Fibroblast of lung (primary cell): ENCODE measurements at places on chromosomes 6 and 20. TPM values are rescaled to one million over a fixed set of nuclear protein-coding genes. Genes with fewer than 3 reads are reported as not detected.

DNA sequence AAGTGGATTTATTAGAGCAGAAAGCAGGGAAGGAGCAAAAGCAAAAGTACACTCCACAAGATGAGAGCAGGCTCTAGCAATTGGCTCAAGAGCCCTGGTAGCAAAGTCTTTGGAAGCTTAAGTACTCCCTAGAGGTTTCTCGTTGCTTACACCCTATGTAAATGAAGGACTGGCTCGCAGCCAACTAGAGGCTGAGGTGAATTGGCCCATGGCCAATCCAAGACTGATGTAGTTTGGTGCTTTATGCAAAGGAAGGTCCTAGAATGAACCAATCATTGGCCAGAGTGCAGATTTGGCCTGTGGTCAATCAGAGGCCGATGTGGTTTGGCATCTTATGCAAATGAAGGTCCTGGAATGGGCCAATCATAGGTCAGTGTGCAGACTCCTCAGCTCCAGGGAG is 191.3 kb upstream of the ARID1B start:
- no peaks in the 10 kb centered on the region for H3K4me1 ChIP-seq
- no peak overlapping the region for H3K27ac ChIP-seq
- DNase-seq: peak; percentile 29
- no peaks in the 10 kb centered on the region for H3K27me3 ChIP-seq
- H3K36me3 ChIP-seq: no peaks in the 10 kb centered on the region

DNA sequence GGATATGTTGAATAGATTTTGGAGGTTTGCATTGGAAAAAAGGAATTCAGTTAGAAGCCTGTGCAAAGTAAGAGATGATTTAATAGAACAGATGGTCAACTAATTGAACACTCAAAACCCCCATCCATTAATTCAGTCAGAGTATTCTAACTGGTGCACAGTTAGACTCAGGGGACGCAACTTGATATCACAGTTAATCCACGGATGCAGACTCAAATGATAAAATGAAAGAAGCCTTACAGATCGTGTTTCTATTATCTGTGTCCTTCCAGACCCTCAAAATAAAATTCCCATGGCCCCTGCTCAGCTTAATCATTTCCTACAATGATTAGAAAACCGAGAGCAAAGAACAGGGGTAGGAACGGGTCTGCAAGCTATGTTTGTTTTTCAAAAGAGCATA is 45.4 kb upstream of the DTNBP1 start:
- no peak for DNase-seq
- H3K4me1 ChIP-seq: no peaks in the 10 kb centered on the region
- H3K27me3 ChIP-seq: no peaks in the 10 kb centered on the region
- H3K4me3 ChIP-seq: no peak overlapping the region
- H3K27ac ChIP-seq: no peak overlapping the region

DNA sequence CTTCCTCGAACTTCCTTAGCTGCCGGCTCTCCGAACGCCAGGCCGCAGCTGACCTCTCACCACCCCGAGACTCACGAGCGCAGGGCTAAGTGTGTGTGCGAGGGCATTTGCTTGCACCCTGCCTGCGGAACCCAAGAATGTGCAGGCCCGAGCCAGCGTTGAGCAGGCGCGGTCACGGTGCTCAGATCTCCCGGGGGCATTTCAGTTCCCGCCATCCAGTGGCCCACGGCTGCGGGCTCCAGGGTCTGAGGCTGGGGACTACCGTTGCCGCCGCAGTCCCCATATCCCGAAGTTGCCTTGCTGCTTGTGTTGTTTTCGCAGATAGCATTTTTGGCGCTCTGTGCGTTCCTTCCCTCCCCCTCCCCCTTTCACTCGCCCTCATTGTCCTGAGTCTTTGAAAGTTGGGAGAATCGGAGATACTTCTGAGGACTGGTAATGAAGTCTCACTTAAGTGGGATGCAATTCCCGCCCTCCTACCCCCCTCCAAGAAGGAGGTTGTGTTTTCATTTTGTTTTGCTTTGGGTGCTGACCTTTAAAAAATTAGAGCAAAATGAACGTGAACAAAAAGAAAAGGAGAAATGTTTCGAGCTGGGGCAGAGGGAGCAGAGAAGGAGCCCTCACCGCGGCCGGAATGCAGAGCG is 1.7 kb downstream of the NR2E1 start:
- peaks cover 94% of the 10 kb centered on the region for H3K27me3 ChIP-seq
- H3K4me1 ChIP-seq: no peaks in the 10 kb centered on the region
- H3K27ac ChIP-seq: no peak overlapping the region
- H3K4me3 ChIP-seq: no peak overlapping the region

GRCh38 chr20:57667924-57668782 is 41.7 kb downstream of the PMEPA1 start:
- H3K27ac ChIP-seq: no peak overlapping the region
- no peak for DNase-seq
- H3K27me3 ChIP-seq: no peaks in the 10 kb centered on the region
- no peaks in the 10 kb centered on the region for H3K4me1 ChIP-seq
- H3K36me3 ChIP-seq: no peaks in the 10 kb centered on the region

Gene RSPH9
- total RNA-seq: 1.5 and 1.7 TPM in 2 replicates

Gene ARMH2
- not detected in 2 replicates for total RNA-seq

Gene FRK
- 0.33 and 0.77 TPM in 2 replicates for total RNA-seq

DNA sequence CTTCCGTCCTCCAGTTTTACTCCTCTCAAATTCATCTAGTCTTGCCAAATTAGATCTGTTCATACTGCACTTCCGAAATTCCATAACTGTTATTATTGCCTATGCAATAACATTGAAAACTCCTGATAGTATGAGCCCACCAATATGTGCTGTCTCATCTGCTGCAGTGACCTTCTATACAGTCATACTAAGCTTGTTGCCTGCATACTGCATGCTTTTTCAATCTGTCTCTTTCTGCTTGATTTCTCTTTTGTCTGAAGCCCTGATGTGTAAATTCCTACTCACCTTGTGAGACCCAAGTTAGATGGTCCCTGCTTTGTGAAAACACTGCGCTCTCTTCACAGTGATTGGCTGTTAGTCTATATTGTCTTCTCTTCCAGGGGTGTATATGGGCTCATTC is 1.1 kb downstream of the TBP start:
- peak overlapping the region; percentile 97 for H3K27ac ChIP-seq
- H3K36me3 ChIP-seq: no peaks in the 10 kb centered on the region
- H3K4me1 ChIP-seq: peaks cover 5% of the 10 kb centered on the region
- no peaks in the 10 kb centered on the region for H3K27me3 ChIP-seq
- no peak for DNase-seq
- H3K4me3 ChIP-seq: peak overlapping the region; percentile 91

Gene DUSP15
- total RNA-seq: not detected in 2 replicates

DNA sequence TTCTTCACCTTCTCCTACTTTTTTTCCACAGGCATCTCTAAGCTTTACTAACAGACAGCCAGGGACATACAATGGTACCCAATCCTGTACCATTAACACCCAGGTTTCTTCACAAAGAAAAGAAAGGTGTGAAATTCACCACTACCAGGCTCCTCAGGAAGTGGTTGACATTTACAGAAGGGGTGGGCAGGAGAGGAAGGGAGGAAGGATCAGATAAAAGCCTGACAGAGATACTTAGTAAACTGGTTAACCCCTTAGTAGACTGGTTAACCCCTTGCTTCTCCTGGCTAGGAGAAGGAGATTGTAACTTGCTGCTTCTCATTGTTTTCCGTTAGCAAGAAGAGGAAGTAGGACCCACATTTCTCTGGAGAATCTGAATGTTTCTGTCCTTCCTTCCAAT is 7.2 kb downstream of the SAMD3 start:
- no peak overlapping the region for H3K27ac ChIP-seq
- no peaks in the 10 kb centered on the region for H3K4me1 ChIP-seq
- DNase-seq: no peak
- H3K36me3 ChIP-seq: no peaks in the 10 kb centered on the region
